ENCODE measurements at places on chromosomes 12 and 14.

DNA sequence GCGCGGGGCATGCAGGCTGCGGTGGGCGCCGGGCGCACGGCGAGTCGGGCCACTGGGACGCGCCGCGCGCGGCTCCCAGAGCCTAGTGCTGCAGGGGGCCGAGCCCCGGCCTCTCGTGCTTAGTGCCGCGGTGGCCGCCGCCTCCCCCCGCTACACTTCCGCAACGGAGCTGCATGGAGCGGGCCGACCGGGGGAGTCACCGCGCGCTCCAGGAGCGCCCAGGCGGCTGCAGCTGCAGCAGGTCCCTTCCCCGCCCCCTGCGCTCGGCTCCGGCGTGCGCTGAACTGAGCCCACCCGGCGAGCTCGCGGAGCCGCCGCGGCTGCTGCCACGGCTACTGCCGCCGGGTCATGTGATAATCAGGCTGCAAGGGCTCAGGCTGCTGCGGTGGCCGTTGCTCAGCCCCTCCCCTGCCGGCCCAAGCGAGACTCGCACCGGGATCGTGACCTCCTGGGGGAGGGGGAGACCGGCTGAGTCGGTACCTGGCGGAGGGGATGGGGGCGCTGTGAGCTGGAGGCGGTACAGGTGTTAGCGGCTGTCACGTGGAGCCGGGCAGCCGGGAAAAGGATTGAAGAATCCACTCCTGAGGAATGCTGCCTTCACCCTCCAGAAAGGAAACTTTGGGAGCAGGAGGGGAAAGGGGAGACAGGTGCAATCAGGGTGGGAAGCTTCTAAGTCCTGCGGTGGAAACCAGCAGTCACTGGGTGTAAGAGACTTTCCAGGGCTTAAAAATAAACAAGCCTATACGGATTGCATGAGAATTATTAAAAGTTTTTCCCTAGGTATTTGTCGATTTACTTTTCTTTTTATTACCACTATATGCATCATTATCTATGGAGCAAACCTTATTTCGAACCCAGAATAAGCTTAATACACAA, at the start of gene PPM1H:
TSS of gene PPM1H (minus strand) at position 352 of the 876 bp plus-strand sequence. CDS start 414 bp downstream, outside the sequence.
- peak; percentile 45 for DNase-seq

DNA sequence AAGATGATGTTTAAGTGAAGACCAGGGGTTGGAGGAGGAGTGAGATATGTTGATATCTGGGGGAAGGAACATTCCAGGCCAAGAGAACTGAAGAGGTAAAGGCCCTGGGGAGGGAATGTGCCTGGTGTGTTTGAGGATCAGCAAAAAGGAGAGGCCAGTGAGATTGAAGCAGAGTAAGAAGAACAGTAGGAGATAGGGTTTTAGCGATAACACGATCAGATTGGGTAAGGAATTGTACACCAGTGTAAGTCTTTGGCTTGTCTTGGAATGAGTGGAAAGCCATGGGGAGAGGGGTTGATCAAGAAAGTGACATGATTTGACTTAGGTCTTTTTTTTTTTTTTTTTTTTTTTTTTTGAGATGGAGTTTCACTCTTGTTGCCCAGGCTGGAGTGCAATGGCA, 4.8 kb downstream of the TROAP start:
- no peak for DNase-seq

- no peak for DNase-seq
Measured at GRCh38 chr14:58872061-58872460, 234.3 kb downstream of the DACT1 start.

- no peak for DNase-seq
Measured at GRCh38 chr12:66048218-66048834, 82.2 kb downstream of the LLPH start.

DNA sequence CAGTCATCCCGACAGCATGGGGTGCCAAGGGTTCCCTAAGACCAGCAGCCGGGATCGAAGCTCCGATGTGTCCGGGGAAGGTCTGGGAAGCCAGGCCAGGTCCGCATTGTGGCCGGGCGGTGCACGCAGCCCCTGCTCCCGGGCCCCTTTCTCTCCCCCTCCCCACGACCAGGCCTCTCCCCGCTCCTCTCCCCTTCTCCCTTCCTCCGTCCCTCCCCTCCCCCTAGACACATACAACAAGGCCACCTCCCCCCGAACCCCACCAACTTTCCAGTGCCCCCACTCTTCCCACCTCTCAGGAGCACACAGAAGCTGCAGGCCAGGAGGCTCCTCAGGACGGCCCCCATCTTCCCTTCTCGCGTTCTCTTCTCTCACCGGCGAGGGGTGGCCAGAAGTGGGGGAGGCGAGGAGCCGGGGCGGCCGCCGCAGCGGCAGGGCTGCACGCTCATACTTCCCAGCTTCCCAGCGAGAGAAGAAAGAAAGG, 413 bp downstream of the LRP6 start:
- no peak for DNase-seq

- DNase-seq, result no peak
Measured at GRCh38 chr12:27291862-27292261, 40.8 kb upstream of the BMAL2 start.

DNA sequence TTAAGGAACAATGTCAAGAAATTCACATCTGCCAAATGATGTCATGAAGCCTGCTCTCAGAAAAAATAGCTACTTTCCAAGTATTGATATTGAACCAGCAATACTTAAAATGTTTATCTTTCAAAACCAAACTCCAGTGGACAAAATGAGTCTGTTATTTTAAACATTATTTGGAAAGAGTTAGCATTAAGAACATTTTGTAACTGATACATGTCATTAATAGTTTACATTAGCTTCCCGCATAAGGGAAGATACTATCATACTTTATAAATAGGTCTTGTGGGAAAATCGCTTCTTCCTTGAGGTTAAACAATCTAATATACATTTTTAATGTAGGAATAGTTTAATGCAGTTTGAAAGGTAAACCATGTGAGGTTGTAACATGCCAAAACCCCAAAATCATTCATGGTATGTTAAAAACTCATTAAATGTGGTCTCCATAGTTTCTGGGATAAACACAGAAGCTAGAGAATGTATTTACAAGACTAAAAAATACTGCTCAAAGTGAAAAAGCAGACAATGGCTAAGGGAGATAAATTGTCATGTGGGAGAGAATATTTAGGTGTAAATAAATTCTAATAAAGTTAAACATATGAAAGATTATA, 73.4 kb upstream of the ATP2B1 start:
- DNase-seq, result no peak

DNA sequence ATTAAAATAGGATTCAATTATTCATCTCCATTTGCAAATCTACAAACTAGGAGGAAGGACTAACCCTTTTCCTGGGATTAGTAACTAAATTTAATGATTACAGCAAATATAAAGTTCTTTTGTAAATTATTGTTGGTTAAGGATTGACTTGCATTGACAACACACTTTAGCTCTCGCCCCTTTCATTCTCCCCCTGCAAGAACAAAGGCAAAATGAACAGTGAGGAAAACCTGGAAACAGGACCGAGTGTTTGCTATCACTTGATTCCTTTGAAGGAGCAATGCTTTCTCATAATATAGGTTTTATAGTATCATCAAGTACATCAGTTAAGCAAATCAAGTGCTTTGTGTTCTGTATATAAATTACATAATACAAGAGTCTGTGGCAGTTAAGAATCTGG, 7.4 kb upstream of the COX16 start:
- DNase-seq, result no peak

DNA sequence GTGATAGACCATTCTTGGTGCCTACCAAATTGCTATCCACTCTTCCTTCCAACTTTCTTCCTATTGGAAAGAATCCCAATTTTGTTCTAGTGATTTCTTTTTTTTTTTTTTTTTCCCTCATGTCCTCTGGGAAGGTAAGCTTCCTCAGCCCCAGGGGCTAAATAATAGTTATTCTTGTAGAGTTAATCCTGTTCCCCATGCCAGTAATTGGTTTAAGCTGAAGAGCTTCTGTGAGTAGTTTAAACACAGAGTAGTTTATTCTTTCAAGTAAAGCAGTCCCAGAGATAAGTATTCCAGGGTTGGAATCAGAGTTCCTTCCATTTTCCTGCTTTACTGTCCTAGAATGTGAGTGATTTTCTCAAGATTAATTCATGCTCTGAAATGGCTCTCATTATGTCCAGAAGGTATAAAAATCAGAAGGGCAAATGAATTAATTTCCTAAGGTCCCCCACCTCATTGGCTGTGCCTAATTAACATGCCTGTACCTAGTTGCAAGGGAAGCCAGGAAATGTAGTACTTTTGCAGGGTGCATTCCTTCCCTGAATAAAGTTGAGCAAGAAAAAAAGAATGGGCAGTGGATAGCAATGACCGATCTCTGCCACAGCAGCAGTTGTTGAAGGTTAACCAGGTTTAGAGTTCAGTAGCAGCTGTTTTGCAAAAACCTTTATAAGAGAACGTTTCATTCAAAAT, 97.8 kb downstream of the PLEKHA5 start:
- DNase-seq, result no peak

DNA sequence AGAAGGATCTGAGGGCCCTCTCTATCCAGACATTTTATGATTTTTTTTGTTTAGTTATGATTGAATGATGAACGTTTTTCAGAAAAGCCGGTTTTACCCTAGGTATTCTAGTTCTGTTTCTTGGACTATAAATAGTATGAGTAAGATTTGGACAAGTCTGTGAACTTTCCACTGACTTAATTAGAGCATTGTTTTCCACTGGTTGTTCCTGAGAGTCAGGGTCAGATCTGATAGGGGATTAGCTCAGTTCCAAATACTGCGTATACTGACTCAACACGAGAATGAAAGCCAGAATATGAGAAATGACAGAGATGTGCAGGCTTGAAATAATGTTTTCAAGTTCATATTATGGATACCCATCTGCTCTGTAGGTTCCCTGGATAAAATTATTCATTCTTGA, 361.6 kb downstream of the AEBP2 start:
- DNase-seq, result no peak

GRCh38 chr12:50314636-50315312, 31.5 kb upstream of the LIMA1 start:
- DNase-seq, result peak; percentile 55

- DNase-seq, result no peak
Measured at GRCh38 chr12:25263594-25263993, 12.9 kb upstream of the KRAS start.

DNA sequence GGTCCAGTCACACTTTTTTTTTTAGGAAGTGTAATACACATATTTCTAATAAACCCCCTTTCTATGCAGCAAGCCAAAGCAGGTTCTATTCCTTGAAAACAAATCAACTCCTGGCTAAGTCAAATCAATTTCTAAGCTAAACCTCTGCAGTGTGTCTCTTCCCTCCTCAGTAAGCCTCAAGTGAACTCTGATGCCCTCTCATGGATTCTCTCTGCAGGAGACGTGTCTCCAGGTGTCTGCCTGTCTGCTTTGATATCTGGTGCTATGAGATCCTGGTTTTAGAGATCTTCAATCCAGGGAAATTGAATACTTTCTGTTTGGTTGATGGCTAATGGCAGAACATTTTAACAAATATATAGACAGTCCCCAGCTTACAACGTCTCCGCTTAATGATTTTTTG, 791.7 kb downstream of the AACS start:
- DNase-seq, result no peak

GRCh38 chr12:113439606-113440030, 17.4 kb downstream of the SDSL start:
- no peak for DNase-seq

DNA sequence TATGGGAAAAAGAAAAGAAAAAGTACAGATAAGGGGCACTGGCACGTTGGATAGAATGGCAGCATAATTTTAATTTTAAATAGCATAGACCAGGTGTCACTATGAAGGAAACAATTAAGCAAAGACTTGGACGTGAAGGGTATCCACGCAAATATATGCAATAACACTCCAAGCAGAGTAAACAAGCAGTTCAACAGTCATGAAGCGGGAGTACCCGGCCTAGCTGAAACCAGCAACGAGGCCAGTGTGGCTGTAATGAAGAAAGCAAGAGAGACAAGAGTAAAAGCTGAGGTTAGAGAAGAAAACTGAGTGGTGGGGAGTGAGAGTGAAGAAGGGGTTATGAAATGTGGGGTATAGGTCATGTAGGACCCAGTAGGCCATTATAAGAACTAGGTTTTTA, 85.4 kb downstream of the BCL2L14 start:
- DNase-seq, result no peak

- DNase-seq, result no peak
Measured at GRCh38 chr14:78752518-78753188, 582.5 kb downstream of the NRXN3 start.

DNA sequence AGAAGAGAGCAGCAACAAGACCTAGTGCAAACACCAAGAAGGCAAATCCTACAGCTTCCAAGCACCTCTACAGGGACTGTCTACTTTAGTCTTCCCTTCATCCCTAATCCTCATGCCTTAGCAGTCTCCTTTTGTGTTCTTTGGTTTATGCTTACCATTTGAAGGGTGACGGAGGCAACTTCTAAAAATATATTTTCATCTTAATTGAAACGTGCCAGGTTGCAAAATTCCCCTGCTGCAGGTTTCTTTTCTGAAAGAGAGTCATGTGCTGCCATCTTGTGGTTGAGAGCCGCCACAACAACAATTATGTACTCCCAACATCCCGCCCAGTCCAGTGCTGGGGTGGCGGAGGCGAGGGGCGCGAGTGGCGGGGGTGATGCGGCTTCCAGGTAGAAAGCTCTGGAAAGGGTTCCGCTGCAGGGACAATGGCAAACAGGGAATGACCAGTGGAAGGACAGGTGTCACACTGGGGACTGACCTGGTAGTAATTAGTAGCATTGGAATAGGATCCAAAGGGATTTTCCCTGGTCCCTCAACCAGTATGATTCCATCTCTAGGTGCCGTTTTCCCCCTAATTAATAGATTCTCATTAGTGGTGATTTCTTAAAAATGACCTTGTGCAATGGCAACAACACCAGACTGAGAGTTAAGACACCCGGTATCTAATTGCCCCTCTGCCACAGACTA, 80.3 kb upstream of the GNG2 start:
- peak; percentile 54 for DNase-seq

DNA sequence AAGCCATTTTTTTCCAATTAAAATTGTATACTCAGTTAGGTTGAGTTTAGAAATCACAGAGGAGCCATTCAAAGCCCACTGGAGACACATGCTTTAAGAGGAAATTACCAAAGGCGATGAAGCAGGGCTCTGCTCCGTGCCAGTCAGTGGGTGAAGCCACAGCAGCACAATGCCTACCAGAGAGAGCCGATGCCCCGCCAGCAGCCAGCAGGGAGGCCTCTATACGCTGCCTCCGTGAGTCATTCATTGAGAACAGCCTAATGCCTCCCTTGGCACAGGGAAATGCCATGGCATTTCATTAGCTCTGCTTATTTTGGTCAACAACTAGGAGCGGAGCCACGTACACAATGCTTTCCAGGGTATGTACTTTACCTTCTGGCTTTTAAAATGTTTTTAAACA, 197.8 kb upstream of the FRMD6 start:
- peak; percentile 79 for DNase-seq

DNA sequence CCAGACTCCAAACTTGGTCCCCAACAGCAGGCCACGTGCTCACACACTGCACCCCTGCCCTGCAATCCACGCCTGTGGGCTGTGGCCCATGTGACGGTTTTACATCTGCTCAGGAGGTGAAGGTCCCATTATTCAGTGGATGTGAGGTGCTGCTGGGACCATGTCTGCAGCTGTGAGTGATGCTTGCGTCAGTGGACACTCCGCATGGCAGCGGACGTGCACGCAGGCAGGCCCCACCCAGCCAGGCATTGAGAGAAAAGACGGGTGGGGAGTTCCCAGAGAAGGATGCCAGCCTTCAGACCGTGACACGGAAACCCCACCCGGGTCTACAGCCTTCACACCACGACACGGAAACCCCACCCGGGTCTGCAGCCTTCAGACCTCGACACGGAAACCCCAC, 67.6 kb downstream of the NOC4L start:
- DNase-seq, result no peak

- no peak for DNase-seq
Measured at GRCh38 chr14:76753541-76754198, 7.6 kb upstream of the VASH1 start.

Measured in LHCN-M2 (cell line).